CD4-positive, alpha-beta T cell treated with Interleukin-1 beta for 1 hour (primary cell): ENCODE measurements at places on chromosomes 5 and 9.

DNA sequence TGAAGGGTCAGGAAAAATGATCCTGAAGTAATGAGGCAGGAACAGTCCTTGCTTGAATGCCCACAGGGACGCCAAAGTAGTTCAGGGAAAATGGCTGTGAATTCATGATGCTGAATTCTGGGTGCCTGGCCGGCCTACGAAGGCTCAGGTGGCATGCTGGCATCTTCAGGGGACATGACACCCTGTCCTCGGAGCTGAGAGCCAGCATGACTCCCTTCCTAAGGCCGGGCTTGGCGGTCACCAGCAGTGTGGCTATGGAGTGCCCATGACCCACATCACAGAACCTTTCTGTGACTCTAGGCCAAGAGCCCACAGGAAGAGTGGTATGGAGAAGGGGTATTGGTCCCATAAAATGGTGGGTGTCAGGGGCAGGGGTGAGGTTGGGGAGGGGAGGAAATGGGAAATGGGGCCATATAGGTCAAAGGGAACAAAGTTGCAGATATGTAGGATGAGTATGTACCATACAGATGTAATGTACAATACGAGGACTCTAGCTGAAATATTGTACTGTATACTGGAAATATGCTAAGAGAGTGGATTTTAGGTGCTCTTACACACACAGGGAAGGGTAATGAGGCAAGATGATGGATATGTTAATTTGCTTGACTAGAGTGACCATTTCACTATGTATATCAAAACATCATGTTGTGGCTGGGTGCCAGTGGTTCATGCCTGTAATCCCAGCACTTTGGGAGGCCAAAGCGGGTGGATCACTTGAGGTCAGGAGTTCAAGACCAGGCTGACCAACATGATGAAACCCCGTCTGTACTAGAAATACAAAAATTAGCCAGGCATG lies 202.8 kb upstream of the KLF9 start:
- no peak for DNase-seq

DNA sequence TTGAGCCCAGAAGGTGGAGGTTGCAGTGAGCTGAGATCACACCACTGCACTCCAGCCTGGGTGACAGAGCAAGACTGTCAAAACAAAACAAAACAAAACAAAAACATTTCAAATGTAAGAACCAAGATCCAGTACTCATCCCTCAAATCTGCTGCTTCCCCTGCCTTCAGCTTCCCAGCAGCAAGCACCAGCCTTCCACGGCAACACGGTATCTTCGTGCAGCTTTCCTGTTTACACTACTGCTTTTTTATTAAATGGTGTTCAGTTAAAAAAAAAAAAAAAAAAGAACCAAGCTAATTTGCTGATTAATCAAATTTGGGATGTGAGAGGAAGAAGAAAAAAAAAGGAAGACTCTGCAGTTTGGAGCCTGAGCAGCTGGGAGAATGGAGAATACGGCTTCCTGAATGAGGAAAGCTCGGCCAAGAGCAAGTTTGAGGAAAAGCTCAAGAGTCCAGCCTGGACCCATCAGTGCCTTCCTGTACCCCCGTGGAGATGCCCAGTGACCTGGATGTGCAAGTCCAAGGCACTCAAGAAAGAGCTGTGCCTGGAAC lies 28.0 kb upstream of the SLC2A8 start:
- no peak for DNase-seq

DNA sequence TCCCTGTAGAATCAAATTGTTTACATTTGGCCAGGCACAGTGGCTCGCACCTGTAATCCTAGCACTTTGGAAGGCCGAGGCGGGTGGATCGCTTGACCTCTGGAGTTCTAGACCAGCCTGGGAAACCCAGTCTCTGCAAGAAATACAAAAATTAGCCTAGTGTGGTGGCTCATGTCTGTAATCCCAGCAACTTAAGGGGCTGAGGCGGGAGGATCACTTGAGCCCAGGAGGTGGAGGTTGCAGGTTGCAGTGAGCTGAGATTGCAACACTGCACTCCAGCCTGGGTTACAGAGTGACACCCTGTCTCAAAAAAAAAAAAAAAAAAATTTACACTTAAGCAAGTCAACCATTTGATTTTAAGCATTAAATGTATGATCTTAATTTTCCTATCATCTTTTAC lies 17.5 kb upstream of the IQGAP2 start:
- DNase-seq, result no peak

DNA sequence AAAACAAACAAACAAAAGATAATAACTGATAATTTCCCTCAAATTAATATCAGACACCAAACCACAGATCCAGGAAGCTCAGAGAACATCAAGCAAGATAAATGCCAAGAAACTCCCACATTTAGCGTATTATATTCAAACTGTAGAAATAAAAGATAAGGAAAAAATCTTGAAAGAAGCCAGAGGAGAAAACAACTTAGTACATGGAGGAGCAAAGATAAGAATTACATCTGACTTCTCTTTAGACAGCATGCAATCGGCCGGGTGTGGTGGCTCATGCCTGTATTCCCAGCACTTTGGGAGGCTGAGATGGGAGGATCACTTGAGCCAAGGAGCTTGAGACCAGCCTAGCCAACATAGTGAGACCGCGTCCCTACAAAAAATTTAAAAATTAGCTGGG lies 17.2 kb upstream of the MLANA start:
- no peak for DNase-seq

GRCh38 chr9:89609426-89610006 lies 4.7 kb downstream of the GADD45G start:
- no peak for DNase-seq

DNA sequence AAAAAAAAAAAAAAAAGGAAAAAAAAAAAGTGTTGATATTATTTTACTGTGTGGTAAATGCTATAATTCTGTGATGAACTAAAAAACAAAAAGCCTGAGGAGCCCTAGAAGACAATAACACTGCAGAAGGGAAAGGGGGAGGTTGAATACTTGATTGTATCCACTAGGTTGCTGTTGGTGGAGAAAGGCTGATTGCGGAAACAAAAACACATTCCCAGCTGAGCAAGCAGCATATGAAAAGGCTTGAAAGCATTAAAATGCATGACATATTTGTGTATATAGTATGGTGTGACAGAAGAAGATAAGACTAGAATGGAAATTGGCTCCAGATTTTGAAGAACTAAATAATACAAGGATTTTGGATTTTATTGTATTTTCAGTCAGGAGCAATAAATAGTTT lies 8.9 kb downstream of the RABGAP1 start:
- no peak for DNase-seq

GRCh38 chr5:125202353-125202752 lies 455.9 kb upstream of the ZNF608 start:
- DNase-seq, result no peak

- DNase-seq, result no peak
Observed at GRCh38 chr5:66197764-66198405, 53.8 kb downstream of the SREK1 start.

DNA sequence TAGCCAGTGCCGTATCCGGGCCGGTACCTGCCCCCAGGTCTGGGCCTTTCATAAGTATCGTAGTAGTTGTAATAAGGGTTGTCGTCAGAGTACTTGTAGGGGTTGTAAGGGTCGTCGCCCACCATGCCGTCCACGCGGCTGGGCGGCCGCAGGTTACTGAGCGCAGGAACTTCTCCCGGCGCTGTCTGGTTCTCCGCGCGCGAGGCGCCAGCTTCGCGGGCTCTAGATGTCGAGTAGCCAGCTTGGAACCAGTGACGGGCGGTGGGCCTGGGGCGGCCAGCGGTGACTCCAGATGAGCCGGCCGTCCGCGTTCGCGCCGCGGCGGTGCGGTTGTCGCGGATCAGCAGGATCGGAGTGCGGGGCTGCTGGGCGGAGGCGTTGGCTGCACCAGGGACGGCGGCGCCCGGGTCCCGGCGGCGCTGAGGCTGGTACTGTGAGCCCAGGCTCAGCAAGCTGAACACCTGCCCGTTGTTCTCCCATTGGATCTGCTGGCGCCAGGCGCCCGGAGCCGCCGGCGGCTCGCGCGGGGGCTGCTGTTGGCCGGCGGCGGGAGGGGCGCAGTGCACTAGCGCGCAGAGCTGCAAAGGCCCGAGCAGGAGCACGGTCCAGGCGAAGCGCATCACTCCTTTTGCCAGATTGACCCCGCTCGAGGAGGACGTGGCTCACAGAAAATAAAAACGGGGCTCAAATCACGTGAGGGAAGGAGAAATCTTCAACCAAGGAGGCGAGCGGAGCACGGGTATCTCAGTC lies 518 bp downstream of the LOX start:
- DNase-seq, result no peak

GRCh38 chr9:21966140-21966851 lies 27.9 kb downstream of the CDKN2A start:
- DNase-seq, result no peak

DNA sequence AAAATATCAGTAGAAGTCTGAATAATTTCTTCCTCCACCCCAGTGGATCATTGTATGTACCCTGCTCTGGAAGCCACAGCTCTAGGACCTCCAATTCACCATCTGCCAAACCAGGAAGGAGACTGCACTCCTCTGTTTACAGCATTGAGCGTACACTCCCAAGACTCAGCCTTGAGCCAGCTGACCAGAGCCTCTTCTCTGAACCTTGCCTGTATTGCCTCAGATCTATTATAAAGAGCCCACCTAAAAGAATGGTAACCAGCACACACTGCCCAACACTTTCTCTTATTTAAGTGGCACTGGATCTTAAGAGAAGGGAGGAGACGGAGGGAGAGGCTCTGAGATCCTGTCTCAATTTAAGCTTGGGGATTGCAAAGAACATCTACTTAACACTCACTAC lies 217.8 kb upstream of the RASEF start:
- no peak for DNase-seq

DNA sequence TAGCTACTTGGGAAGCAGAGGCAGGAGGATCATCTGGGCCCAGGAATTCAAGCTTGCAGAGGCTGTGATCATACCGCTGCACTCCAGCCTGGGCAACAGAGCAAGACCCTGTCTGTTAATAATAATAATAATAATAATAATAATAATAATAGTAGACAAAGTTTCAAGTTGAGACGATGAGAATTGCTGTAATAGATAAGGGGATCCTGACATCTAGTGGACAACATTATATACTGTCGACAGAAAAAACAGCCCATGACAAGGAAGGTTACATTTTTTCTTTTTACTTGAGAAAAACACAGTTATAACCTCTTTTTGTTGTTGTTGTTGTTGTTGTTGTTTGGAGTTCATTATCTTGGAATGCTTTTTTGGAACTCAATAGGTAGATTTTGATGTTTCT lies 35.3 kb downstream of the NDFIP1 start:
- DNase-seq, result peak; percentile 48
